ENCODE measurements at places on chromosomes 7 and 10. TPM values are rescaled to one million over a fixed set of nuclear protein-coding genes. Genes with fewer than 3 reads are reported as not detected.

CLCN1 gene
- 0.10 TPM for polyA plus RNA-seq

GRCh38 chr10:76357726-76358415, 926.4 kb downstream of the LRMDA start:
- no peak for DNase-seq

PILRA gene
- 6.9 TPM for polyA plus RNA-seq

CYP2C19 gene
- not detected for polyA plus RNA-seq

RNF32 gene
- 2.4 TPM for polyA plus RNA-seq

- DNase-seq, result no peak
Measured at GRCh38 chr7:128274884-128275603, 34.0 kb downstream of the LEP start.
